ENCODE measurements at places on chromosomes 2 and 18. TPM values are rescaled to one million over a fixed set of nuclear protein-coding genes. Genes with fewer than 3 reads are reported as not detected.

GRCh38 chr18:55244546-55244945 is 285.3 kb upstream of the CCDC68 start:
- DNase-seq, result no peak
- H3K4me1 ChIP-seq, result no peaks in the 10 kb centered on the region
- no peak overlapping the region for H3K27ac ChIP-seq
- no peak overlapping the region for H3K4me3 ChIP-seq

The STAM2 gene
- 15.5 TPM for total RNA-seq

The UGT1A8 gene
- not detected for total RNA-seq

The LOXHD1 gene
- total RNA-seq, result 0.63 TPM

DNA sequence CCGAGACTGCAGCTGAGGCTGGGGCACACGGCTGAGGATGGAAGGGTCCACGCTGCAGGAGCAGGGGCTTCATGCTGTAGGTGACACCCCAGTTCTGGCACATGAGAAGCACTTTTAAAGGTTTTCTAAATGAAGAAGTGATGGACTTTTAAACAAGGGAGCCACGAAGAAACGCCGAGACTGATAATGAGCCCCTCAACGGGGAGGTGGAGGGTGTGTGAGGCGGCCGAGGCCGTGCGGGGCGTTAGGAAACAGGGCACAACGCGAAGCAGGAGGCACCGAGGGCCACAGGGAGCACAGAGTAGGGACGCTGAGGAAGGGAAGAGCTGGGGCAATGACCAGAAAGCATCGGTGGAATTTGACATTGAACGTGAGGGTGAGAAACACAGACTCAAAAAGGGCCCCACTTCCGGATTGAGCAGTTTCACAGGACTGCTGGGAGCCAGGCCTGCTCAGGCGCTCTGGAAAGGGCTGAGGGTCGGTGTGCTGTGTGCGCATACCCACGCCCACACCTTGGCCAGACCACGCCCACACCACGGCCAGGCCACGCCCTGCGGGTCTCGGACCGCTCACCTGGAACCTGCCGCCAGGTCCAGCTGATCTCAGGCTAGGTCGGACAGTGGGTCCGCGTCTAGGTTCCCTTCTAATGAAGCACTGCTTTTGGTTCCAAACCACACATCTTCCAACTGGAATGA is 115.7 kb downstream of the GYPC start:
- H3K27ac ChIP-seq, result no peak overlapping the region
- H3K4me3 ChIP-seq, result no peak overlapping the region
- H3K36me3 ChIP-seq, result no peaks in the 10 kb centered on the region
- H3K27me3 ChIP-seq, result peaks cover 15% of the 10 kb centered on the region
- peaks cover 23% of the 10 kb centered on the region for H3K4me1 ChIP-seq
- DNase-seq, result no peak

- no peak overlapping the region for H3K27ac ChIP-seq
- H3K4me1 ChIP-seq, result no peaks in the 10 kb centered on the region
- no peak overlapping the region for H3K4me3 ChIP-seq
- no peak for DNase-seq
- H3K27me3 ChIP-seq, result no peaks in the 10 kb centered on the region
Observed at GRCh38 chr2:220320326-220320725, 692.9 kb downstream of the SLC4A3 start.

Measured in activated CD8-positive, alpha-beta T cell treated with anti-CD3 and anti-CD28 coated beads, Interleukin-2, amount 10 ng/mL, durations not matched to agents 7 days and 5 days (primary cell).